ENCODE measurements at places on chromosomes 12 and 14.

DNA sequence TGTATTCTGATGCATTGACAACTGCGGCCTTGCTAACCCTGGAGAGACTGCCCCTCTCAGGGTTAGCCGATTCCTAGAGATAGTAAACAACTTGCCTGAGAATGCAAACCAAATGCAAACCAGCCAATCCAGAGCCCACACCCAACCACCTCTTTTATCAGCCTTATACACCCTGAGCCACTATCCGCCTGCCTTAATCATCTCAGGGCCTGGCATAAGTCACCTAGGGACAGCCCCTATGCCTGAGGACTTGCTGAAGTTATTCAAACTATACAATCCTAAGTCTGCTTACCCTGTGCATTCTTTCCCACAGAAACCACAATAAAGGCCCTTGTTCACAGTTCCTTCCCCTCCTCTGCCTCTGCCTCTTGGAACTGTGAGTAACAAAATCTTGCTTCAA lies 177.2 kb downstream of the KCNA5 start:
- DNase-seq, result no peak

DNA sequence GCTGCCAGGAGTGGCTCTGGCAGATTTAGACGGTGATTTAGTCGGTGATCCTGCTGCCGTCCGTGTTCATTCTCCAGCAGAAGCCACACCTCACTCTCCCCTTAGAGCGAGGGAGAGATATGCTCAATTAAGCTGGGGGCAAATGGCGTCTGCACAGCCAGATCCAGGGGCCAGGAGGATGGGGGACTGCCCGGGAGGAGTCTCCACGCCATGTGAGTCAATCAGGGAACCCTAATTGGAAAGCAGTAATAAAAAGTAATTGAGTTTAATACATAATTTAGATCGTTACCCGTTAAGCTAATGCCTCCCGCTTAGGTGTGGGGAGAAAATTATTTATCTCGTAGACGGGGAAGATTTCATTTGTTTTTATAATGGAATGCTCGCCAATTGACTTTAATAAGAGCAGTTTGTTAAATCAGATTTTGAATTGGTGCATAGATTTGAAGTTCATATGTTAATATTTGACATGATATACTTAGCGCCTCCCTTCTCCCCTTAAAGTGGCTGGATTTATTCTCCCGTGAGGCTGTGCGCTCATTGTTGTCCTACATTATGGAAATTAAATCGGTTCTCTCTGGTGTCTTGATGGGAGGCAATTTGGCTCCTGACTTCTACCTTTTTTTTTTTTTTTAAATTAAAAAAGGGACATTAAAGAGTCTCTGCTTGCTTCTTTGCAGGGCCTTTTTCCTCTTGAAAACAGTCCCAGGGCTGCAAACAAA lies 104.9 kb upstream of the C14orf180 start:
- DNase-seq, result no peak

- DNase-seq, result no peak
Observed at GRCh38 chr12:50275556-50275955, 7.8 kb downstream of the LIMA1 start.

GRCh38 chr12:121025442-121026226 lies 9.3 kb upstream of the C12orf43 start:
- no peak for DNase-seq

DNA sequence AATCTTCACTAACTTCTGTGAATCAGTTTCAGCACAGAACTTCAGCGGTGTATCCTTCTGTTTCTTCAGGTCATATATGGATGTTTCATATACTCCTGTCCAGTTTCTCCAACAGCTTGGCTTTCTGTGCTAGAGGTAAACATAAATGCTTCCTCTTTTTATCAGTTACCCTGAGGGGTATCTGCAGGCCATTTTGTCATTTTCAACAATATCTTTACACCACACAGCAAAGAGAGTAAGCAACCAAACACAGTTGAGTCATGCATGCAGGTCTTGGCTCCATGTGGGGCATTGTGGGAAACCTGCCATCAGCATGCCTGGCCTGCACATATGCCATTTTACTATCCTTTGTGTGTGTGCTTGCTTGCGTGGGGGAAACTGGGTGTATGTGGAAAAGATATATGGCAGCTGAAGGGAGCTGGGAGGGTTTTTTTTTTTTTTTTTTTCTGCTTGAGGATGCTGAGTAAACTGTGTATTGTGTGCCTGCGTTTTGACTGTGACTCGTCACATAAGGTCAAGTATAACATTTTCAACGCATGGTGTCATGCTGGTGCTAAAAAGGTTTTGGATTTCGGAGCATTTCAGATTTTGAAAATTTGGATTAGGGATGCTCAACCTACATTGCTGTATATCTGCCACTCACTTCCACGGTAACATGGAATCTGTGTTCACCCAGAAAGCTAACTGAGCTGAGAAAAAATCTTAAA lies 56.1 kb upstream of the YARS2 start:
- DNase-seq, result no peak

GRCh38 chr14:28875934-28876571 lies 109.5 kb downstream of the FOXG1 start:
- no peak for DNase-seq

GRCh38 chr12:119802472-119802871 lies 74.6 kb downstream of the CIT start:
- DNase-seq, result no peak

- no peak for DNase-seq
Observed at GRCh38 chr12:11668611-11669010, 19.1 kb downstream of the ETV6 start.

DNA sequence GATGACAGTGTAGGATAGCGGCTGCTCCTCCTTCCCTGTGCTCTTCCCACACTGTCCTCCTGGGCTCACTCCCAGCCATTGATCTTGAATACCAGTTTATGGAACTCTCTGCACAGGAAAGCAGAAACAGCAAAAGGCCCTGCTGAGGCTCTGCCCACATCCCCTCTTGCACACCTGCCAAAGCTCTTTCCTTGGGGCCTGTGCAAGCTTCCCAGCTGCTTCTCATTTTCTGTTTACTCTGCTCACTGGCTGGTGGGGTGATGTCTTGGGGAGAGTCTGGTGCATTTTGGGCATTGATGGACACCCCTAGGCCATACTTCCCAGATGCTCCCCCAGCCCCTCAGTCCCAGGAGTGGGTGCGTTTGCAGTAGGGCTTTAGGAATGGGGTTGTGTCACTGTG lies 361.8 kb downstream of the TMEM121 start:
- DNase-seq, result no peak

DNA sequence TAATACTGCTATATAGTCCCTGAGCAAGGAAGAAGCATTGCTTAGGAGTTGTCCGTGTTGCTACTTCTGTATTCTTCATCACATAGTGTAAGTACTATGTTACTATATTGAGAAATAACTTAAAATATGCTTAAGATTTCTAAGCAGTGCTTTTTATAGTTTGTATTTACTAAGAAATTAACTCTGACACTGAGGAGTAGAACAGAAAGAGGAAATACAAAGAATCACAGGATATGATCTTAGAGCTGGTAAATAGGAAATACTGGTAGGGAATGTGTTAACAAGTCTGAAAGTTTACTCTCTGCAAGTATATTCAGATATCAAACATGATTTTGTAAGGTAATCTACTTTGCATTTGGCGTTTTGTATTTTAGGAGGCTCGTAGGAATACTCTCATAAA lies 15.5 kb downstream of the XPOT start:
- DNase-seq, result no peak

DNA sequence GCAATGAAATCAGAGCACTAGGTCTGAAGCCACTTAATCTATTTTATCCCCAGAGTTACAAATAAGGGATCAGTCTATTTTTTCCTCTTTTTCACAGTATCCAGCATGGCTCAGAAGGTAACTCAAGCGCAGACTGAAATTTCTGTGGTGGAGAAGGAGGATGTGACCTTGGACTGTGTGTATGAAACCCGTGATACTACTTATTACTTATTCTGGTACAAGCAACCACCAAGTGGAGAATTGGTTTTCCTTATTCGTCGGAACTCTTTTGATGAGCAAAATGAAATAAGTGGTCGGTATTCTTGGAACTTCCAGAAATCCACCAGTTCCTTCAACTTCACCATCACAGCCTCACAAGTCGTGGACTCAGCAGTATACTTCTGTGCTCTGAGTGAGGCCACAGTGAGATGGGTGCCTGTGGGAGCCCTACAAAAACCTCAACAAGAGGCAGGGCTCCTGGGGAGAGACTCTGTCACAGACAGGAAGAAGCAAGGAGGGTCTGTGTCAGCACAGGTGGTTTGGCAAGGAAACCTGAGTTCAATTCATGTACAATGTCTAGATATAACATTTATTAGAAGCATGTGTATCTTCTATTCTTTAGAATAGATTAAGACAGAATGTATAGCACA lies 334.3 kb upstream of the OR4E1 start:
- no peak for DNase-seq

GRCh38 chr12:11916771-11917170 lies 154.0 kb upstream of the BCL2L14 start:
- DNase-seq, result no peak

GRCh38 chr12:82996168-82996812 lies 309.6 kb downstream of the TMTC2 start:
- DNase-seq, result peak; percentile 92

GRCh38 chr12:3250034-3250433 lies 172.9 kb downstream of the TSPAN9 start:
- no peak for DNase-seq

- DNase-seq, result peak; percentile 58
Observed at GRCh38 chr14:20455355-20456300, 602 bp downstream of the APEX1 start.

DNA sequence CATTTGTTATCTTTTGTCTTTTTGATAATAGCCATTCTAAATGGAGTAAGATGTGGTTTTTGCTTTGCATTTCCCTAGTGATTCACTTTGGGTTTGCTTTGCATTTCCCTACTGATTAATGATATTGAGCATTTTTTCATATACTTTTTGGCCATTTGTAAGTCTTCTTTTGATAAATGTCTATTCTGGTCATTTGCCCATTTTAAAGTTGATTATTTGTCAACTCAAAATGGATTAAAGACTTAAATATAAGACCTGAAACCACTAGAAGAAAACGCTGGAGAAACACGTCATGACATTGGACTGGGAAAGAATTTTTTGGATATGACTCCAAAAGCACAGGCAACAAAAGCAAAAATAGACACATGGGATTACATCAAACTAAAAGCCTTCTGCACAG lies 148.0 kb downstream of the APAF1 start:
- DNase-seq, result no peak

- no peak for DNase-seq
Observed at GRCh38 chr12:85564786-85565185, 271.4 kb downstream of the RASSF9 start.

- no peak for DNase-seq
Observed at GRCh38 chr14:34220378-34220706, 241.7 kb downstream of the SPTSSA start.

Measured in T-helper 2 cell (primary cell).